ENCODE measurements at places on chromosomes 13 and 19.

DNA sequence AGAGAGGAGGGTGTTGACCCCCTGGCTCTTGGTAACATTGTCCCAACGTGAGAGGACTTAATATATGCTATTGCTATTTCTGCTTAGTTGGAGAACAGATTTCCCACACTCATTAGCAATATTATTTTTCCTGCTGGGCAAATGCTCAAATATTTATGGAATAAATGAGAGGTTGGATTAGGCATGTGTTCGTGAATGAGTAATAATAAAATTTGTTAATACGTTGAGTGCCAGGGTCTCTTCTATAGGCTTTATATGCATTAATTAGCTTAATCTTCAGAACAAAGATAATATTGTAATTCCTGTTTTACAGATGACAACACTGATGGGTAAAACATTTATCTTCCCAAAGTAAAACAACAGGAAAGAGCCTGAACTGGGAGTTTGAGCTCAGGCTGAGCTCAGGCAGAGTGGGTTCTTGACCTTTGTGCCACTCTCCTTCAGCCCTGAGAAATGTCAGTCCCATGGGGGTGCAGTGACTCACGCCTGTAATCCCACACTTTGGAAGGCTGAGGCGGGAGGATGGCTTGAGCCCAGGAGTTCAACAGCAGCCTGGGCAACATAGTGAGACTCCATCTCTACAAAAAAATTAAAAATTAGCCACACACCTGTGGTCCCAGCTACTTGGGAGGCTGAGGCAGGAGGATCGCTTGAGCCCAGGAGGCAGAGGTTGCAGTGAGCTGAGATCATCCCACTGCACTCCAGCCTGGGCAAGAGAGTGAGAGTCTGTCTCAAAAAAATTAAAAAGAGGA lies 1.2 kb downstream of the ZNF233 start:
- no peak for DNase-seq

- DNase-seq = no peak
These were observed 608 bp downstream of the CNN2 start for GRCh38 chr19:1026783-1027649.

GRCh38 chr19:38318660-38319059 lies 985 bp upstream of the KCNK6 start:
- no peak for DNase-seq

- DNase-seq = peak; percentile 19
These were observed 32.0 kb downstream of the LTBP4 start for GRCh38 chr19:40633207-40633606.

DNA sequence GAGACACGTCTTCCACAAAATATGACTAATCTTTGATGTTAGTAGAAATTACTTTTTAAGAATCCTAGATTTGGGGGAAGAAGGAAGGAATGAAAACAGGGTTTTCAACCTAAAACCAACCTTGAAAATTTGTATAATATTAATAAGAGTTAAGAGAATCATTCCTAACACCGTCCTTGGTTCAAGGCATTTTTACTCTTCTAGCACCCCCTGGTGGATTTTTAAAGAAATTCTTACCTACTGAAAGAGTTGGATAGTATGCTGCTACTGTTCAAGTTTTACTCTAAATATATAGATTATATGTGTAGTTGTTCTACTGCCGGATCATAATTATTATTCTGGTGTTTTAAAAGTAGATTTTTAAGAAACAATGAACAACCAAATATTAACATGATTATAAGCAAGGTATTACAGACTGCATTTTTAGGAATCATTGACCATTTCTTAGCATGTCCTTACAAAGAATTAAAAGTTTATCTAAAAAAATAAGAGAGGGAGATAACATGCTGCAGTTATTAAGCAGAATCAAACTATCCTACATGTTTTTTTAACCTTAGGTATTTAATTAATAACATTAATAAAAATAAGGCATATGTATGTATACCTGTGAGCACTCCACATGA lies 7.4 kb upstream of the SLITRK6 start:
- peak; percentile 19 for DNase-seq

- DNase-seq = peak; percentile 32
These were observed 116.1 kb downstream of the STARD13 start for GRCh38 chr13:33169273-33169980.
